ENCODE measurements at places on chromosomes 12 and 14.

- no peak for DNase-seq
Measured at GRCh38 chr12:25248137-25248536, 2.6 kb downstream of the KRAS start.

- no peak for DNase-seq
Measured at GRCh38 chr12:69684466-69684865, 14.6 kb downstream of the BEST3 start.

- DNase-seq: no peak
Measured at GRCh38 chr14:75831952-75832351, 149.8 kb downstream of the TGFB3 start.

- no peak for DNase-seq
Measured at GRCh38 chr12:114439261-114439683, 33.3 kb upstream of the TBX5 start.

- DNase-seq: no peak
Measured at GRCh38 chr14:79037593-79037992, 867.4 kb downstream of the NRXN3 start.

- no peak for DNase-seq
Measured at GRCh38 chr12:27331291-27331926, 1.2 kb upstream of the BMAL2 start.

DNA sequence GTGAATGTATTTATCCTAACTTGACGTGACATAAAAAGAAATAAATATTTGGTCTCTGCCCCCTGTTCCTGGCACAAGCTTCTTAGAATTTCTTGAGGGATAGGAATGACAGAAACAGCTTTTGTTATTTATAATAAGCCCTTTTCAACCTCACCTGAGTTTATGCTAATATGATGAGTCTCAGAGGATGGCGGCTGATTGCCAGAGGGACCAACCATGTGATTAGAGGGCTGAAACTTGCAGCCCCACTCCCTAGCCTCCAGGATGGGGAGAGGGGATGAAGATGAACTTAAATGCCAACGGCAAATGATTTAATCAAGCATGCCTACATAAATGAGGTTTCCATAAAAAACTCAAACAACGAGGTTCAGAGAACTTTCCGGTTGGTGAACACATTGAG lies 42.9 kb downstream of the DNAI7 start:
- no peak for DNase-seq

DNA sequence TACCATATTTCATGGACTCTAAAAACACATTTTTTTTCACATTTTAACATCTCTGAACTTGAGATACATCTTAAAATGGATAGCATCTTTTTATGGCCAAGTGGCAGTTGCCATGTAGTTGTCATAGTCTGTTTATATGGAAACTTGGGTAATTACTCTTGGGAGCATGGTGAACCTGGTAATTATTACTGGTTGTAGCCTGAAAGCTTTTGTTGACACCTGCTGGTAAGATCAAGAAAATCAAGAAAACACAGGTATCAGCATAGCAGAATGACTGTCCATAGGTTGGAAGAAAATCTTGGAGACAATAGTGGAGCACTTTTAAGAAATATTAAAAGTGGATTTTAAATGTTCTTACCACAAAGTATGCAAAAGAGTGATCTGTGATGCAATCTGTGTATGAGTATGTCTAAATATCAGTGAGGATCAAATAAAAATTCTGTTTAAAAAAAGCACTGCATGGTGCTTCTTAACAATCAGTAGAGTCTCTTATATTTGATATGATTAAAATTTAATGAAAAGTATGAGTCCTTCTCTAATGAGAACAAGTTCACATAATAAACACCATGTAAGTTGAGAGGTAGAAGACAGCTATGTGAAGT lies 44.2 kb downstream of the TTC8 start:
- DNase-seq: no peak

GRCh38 chr14:104086210-104086660 lies 735 bp downstream of the ASPG start:
- no peak for DNase-seq

GRCh38 chr12:34397591-34398365 lies 375.5 kb downstream of the ALG10 start:
- DNase-seq: no peak

- DNase-seq: no peak
Measured at GRCh38 chr12:54042970-54043853, 10.4 kb downstream of the HOXC5 start.

DNA sequence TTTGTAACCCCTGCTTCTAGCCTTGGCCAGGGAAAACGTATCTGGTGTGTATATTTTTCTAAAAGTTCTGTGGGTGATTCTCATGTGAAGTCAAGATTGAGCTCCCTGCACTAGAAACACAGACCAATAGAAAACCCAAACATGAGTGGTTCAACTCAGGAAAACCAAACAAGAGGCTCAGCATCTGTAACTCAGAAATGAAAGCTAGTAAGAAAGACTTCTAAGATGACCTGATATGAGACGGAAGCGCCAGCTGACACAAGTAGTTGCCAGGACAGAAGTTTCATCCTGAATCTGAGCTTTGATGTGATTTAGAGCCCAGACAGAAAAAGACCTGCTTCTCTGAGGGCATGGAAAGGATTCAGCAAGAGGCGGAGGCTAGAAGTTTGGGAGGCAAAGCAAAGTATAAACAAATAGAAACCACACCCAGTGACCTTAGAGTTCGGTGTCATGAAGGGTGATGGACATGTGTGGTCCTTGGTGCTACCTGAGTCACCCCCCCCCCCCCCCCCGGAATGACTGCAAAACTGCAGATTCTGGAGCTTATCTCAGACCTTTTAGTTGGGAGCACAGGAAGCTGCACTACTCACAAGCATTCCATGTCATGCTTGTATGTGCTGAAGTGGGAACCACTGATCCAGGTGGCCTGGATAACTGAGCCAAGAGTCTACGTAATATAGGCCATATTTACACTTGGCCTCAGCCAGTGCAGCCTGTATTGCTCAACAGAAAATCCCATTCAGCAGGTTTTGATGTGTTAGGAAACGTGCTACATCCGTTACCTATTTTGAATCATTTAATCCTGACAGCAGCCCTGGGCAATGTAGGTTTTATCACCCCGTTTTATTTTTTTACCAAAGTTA lies 191.3 kb downstream of the ANO6 start:
- no peak for DNase-seq

DNA sequence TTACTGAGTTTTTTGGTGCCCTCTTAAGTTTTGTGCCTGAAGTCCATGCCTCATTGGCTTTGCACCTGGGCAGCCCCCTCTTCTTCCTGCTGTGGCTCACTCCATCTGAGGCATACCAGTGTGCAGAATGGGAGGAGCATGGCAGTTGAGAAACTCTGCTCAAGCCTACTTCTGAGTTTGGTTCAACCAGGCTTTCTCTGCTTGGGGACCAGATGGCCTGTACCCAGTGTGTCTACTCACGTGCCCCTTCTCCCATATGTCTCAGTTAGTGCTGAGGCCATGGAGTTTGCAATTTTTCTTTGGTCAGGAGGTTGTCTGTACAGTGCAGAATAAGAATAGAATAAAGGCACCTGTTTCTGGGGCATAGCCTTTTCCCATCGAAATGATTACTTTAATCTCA lies 383.3 kb upstream of the DDHD1 start:
- DNase-seq: no peak

GRCh38 chr12:90128526-90128925 lies 419.9 kb upstream of the ATP2B1 start:
- DNase-seq: no peak

DNA sequence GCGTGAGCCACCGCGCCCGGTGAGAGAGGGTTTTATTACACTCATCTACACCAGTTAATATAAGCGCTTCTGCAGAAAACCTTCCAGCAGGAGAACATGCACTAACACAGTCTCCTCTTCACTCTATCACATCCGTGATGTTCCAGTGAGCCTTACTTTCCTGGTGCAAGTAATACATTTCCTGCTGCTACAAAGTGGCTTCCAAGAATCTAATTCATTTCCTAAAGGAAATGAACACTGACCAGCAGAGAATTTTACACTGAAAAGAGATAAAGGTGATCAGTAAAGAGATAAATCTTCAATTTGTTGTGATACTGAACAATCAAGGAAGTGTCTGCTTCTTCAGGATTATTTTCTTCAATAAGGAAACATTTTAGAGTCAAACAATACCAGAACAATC lies 39.5 kb downstream of the ZFYVE21 start:
- no peak for DNase-seq

DNA sequence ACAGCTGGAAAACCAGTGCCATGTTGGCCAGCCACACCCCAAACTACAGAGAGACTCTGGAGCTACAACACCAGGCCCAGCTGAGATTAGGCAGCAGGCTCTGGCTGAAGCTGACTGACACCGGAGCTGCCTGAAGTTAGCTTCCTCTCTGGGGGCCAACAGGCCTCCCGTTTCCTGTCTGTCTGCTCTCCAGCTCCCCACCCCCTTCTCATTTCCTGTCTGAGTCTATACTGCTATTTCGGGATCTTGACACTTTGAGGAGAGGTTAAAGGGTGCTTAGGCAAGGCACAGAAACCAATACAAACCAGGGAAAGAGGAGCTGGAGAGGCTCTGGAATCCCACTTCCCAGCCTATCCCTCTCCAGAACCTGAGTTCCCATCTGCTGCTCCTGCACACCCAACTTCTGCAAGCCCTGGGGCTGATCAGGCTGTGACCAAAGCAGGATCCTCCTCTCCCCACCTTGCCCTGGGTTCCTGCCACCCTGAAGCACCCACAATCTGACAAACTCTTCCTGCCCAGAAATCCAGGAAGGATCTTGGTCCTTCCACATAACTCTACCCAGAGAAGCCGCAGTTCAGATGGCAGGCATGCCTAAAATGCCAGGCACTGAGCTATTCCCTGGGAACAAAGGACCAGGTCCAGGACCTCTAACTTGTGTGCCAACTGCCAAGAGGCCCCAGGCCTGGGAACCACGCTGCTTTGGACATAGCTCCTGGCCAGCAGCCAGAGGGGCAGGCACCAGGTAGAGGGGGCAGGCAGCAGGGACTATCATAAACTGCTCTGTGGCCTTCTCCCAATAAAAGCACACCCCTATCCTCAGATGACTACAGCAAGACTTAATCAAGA lies 39.9 kb downstream of the PRPF40B start:
- peak; percentile 64 for DNase-seq

- peak; percentile 58 for DNase-seq
Measured at GRCh38 chr12:51391283-51392123, at the start of gene GALNT6. Gene GALNT6 (minus strand): TSS chr12:51391406. CDS start chr12:51379781, 11,625 bp downstream.

- no peak for DNase-seq
Measured at GRCh38 chr14:94893411-94894160, 123.7 kb upstream of the GSC start.

DNA sequence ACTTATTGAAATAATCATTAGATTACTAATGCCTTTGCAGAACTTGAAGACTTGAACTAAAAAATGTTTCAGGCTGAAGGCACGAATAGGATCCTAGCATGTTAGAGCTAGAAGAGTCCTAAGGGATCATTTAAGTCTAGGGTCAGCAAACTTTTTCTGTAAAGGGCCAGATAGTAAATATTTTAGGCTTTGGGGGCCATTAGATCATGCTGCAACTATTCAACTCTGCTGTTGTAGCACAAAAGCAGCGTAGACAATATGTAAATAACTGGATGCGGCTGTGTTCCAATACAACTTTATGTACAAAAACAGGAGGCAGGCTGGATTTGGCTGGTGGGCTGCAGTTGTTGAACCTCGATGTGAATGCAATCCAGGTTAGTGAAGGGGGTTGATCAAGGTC lies 221.7 kb downstream of the ATP23 start:
- no peak for DNase-seq

DNA sequence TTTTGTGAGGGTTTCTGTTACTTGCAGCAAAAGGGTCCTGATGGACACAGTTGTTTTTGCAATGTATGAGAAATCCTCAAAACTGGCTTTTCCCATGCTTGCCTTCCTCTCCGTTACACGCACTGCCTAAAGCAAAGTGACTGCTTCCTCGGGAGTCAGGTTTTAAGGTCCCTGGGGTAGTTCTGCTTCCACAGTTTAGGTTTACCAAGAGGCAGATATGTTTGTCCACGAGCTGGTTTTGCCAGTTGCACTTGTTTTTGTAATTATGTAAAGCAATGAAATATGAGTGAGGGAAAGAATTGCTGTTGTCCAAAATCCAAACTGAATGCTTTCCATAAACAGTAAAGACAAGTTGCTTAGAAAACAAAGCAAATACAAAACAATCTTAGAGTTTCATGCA lies 290.7 kb upstream of the AMIGO2 start:
- DNase-seq: no peak

DNA sequence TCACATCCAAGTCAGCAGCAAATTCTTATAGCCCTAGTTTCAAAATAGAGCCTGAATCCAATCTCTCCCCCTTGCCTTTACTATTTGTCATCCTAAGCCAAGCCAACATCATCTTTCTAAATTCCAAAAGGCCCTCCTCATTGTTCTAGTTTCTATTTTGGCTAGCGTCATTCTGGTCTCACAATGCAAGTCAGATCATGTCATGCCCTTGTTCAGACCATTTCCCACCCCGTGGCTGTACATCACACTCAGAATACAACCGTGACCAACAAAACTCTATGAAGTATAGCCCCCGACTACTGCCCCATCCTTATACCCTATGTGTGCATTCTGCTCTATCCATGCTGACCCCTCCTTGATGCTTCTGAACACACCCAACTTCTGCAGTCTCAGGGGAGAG lies 12.3 kb upstream of the GNG2 start:
- no peak for DNase-seq

- DNase-seq: no peak
Measured at GRCh38 chr12:121765573-121765972, 27.9 kb downstream of the RHOF start.

- DNase-seq: no peak
Measured at GRCh38 chr12:67981287-67982162, 7.7 kb upstream of the IFNG-AS1 start.

- no peak for DNase-seq
Measured at GRCh38 chr14:61392297-61392696, 70.9 kb downstream of the PRKCH start.

GRCh38 chr12:13376610-13377373 lies 180.3 kb downstream of the EMP1 start:
- no peak for DNase-seq

DNA sequence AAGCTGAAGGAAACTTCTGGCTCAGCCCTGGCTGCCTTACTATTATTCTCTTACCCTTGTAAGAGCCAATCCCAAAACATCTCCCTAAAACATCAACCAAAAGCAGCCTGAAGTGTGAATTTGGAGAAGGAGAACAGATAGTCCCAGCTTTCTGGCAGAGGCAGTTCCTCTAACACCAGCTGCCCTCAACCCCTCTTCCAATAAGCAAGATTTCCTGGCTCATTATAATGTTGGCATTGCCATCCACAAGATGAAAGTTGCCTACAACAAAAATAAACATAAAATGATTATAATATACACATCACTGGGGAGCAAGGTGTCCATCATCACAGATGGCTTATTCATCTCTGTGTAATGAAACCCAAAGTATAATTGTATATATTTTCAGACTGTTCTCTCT lies 352.5 kb upstream of the CCDC196 start:
- DNase-seq: no peak

DNA sequence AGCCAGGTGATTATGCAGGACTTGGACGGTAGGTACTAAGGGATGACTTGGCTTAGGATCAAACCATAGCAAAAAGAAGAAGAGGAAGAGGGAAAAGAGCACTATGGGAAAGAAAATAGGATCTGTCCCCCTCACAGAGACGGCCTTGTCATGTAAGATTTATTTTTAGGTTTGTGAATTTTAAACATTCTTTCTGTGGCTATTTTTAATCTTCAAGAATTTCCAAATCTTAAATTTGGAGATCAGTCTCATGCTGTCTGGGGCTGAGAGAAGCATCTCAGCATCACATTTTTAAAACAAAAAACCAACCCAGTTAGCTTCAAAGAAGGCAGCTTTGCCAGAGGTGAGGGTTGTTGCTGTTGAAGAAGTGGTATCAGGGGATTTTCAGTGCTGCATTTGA lies 52.6 kb upstream of the STRN3 start:
- no peak for DNase-seq

Measured in activated effector memory CD4-positive, alpha-beta T cell treated with Interleukin-2 at 50 U/mL for 16 hours (primary cell).